ENCODE measurements at places on chromosomes 3 and 15. TPM values are rescaled to one million over a fixed set of nuclear protein-coding genes. Genes with fewer than 3 reads are reported as not detected.

Gene PLCH1
- total RNA-seq: not detected

- no peak for DNase-seq
These were observed 380.0 kb upstream of the ARL6 start for GRCh38 chr3:97384583-97384982.

DNA sequence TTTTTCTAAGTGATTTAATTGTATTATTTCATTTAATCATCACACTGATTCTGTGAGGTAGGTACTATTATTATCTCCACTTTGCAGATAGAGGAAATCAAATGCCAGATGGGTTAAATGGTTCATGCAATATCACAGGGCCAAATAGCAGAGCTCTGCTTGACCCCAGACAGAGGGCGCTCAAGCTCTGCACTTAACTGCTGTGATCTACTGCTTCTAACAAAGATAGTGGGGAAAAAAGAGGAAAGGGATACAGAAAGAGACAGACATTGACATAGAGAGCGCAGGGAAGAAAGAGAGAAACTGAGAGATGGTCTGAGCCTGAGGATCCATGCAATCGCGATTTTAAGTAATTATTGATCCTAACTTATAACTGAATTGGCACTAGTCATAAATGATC is 279.1 kb upstream of the THRB start:
- peak; percentile 53 for DNase-seq

Gene SCAANT1
- total RNA-seq: not detected

DNA sequence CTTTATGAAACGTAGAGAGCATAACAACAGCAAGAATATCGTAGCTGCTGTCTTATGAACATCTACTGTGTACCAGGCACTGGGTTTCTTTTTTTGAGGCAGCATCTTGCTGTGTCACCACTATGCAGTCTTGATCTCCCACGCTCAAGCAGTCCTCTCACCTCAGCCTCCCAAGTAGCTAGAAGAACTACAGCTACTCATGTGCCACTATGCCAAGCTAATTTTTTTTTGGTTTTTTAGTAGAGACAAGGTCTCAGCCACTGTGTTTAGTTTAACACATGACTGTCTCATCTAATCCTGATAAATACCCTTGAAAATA is 129.9 kb downstream of the VGLL4 start:
- DNase-seq: no peak

DNA sequence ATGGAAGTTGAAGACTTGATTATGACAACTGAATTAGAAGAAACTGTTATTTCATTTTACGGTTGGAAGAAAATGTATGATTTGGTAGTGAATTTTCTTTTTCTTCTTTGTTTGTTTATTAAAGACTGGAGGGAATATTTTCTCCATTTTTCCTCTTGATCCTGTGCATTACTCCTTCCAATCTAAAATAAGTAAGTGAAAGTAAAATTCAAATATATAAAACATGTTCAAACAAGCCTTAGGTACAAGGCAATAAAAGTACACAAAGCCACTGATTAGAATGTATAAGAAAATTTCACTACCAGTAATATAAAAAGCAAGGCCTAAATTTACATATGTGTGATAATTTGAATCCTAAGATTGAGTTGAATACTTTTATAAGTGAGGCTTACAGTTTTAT is 181.2 kb upstream of the MME start:
- no peak for DNase-seq
